Activated CD4-positive, alpha-beta T cell treated with anti-CD3 and anti-CD28 coated beads for 36 hours (primary cell): ENCODE measurements at places on chromosomes 12 and 14.

DNA sequence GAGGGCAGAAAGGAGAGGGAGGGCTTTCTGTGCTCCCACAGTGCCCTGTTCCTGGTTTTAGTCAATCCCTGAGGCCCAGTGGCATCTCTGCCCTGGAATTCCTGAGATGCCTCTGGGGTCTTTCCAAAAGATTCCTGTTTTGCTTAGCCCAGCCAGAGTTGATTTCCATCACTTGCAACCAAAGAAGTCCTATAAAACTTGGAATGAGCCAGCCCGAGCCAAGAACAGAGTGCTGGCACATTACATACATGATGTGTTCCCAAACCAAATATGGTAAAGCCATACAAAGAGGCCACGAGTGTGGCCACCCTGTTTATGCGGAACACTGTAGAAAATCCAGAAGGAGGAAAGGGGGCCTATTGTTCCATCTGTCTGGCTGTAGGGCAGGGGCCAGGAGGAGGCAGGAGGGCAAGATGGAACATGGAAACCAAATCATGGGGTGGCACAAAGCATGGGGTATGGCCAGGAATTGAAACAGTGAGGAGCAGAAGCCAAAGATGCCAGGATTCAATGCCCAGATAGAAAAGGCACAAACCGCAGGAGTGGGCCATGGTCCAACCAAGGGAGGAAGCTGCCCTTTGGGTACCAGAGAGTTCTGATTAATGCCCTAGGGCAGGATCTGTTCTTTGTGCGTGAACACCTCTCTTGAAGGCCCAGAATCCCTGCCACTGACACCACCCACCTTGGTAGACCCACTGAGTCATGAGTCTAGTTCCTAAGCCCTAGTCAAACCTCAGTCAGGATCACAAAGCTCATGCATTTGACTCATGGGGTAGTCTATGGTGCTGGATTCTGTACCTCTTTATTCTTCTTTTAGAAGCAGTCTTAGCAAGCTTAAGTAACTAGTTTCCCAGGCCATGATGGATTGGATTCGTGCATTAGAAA is 75.2 kb downstream of the LRRC74A start:
- DNase-seq: no peak

DNA sequence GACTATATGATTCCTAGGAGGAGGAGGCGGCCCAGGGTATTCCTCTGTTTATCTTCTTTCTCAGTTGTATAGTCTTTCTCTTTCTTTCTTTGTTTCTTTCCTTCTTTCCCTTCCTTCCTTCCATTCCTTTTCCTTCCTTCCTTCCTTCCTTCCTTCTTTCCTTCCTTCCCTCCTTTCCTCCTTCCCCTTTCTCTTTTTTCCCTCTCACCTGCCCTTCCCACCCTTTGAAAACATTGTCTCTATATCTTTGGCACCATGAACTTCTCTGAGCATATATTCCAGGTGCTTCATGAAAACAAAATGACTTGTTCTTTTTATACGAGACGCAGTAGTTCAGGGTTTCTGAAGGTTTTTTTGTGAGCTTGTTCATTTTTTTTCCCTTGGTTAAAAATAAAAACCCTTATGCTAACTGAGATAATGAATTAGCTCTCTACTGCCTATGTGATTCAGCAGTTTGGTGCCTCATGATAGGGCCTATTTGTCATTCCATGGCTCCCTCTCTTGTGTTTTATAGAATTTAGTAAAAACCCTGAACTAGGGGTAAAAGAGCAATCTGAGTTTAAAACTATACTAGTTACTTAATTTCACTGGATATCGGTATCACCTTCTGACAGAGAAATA is 3.2 kb upstream of the TESPA1 start:
- no peak for DNase-seq

- no peak for DNase-seq
Observed at GRCh38 chr14:78340250-78340649, 170.1 kb downstream of the NRXN3 start.

- DNase-seq: no peak
Observed at GRCh38 chr12:42732908-42733411, 143.4 kb upstream of the PRICKLE1 start.

GRCh38 chr12:15856097-15856982 is 25.8 kb upstream of the STRAP start:
- DNase-seq: peak; percentile 50

- DNase-seq: no peak
Observed at GRCh38 chr12:39682689-39683477, 63.3 kb upstream of the ABCD2 start.
